ENCODE measurements at places on chromosomes 6 and 20.

- H3K27me3 ChIP-seq, result peaks cover 4% of the 10 kb centered on the region
- DNase-seq, result no peak
- no peaks in the 10 kb centered on the region for H3K4me1 ChIP-seq
- no peak overlapping the region for H3K4me3 ChIP-seq
- H3K27ac ChIP-seq, result no peak overlapping the region
Observed at GRCh38 chr20:47915495-47915894, 130.2 kb upstream of the SULF2 start.

- H3K4me3 ChIP-seq, result no peak overlapping the region
- H3K27me3 ChIP-seq, result no peaks in the 10 kb centered on the region
- H3K4me1 ChIP-seq, result peaks cover 6% of the 10 kb centered on the region
Observed at GRCh38 chr6:26120807-26121140, 33.5 kb downstream of the HFE start.

DNA sequence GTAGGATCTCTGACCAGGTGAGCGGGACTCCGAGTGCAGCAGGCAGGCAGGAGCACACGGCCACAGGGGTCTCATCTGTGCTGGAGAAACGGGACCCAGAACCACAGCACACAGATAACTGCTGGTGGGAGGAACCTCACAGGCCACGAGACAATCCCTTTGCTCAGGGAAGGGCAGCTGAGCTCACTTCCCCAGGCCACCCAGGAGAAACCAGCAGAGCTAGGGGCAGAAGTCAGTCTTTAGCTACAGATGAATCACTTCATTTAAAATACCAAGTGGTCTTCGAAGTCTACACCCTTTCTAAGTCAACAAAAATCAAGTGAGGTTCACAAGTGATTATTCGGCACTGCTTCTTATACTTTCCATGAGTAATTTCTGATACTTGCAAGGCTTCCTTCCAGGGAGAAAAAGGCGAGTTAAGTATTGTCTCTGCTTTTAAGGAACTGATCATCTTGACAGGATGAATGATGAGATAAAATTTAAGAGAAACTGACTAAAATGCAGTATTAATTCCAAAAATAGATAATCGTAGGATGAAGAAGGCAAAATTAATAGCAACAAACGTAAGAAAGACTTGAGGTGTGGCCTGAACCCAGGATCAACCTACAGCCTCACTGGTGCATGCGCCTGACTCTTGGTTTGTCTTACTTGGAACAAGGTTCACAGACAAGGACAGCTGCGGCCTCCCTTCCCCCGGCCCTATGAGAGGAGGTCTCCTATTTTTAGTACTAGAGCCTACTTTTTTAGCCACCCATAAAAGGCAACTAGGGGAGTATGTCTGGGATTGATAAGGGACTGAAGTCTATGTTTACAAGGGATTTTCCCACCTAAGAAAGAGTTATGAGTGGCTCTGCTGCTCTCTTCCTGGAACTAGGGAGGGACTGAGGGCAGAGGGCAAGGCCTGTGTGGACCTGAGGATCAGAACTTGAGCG lies 233.6 kb downstream of the TTLL2 start:
- no peak overlapping the region for H3K27ac ChIP-seq
- H3K27me3 ChIP-seq, result no peaks in the 10 kb centered on the region
- H3K36me3 ChIP-seq, result no peaks in the 10 kb centered on the region
- no peaks in the 10 kb centered on the region for H3K4me1 ChIP-seq

DNA sequence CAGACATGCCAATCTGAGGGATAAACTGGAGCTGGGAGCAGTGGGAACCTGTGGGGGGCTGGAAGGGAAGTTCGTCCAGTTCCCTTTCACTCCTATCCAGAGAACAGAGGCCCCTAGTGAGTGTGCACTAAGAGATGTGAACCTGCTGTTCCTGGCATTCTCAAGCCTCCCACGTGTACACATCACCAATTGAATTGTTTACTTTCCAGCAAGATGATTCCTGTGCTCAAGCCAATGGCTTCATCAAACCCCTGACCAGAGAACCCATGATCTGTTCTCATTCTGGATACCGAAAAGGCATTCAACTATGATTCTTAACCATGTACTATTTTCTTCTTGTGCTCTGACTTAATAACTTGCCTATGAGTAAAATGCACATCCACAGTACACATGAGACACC lies 10.2 kb upstream of the SLC22A3 start:
- H3K4me1 ChIP-seq, result no peaks in the 10 kb centered on the region
- no peaks in the 10 kb centered on the region for H3K36me3 ChIP-seq
- no peaks in the 10 kb centered on the region for H3K27me3 ChIP-seq
- H3K27ac ChIP-seq, result no peak overlapping the region
- H3K4me3 ChIP-seq, result no peak overlapping the region

DNA sequence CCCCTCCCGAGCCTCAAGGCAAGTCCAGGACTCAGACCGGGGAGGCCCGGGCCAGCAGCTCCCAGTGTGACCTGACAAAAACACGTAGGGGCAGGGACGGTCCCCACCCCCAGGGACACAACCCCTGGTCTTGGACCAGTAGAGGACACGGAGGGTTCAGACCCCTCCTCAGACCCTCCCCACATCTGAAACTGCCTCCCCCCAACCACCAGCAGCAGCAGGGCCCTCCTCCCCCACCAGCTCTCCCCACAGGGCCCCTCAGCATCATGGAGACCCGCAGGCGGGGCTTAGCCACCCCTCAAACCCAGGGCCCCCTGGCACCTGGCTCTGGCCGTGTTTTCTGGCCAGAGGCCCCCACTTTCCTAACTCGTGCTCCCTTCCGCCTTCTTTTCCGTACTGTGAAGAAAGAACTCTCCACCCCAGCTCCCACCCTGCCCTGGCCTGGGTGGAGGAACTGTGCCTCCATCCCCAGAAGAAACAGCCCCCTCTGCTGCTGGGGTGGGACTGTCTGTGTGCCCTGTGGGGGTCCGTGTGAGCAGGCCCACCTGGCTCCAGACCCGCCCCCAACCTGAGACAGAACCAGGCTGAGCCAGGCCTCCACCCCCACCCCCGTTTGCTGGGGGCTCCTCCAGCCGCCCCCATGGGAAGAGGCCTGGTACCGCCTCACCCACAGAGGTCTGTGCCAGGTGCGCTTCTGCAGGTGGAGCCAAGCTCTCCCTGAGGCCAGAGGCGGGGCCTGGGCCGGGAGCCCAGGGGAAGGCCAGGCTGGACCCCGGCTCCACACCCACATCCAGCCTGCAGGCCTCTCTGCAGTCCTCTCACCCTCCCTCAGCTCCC lies 39.0 kb upstream of the MDFI start:
- DNase-seq, result no peak
- H3K27ac ChIP-seq, result no peak overlapping the region

DNA sequence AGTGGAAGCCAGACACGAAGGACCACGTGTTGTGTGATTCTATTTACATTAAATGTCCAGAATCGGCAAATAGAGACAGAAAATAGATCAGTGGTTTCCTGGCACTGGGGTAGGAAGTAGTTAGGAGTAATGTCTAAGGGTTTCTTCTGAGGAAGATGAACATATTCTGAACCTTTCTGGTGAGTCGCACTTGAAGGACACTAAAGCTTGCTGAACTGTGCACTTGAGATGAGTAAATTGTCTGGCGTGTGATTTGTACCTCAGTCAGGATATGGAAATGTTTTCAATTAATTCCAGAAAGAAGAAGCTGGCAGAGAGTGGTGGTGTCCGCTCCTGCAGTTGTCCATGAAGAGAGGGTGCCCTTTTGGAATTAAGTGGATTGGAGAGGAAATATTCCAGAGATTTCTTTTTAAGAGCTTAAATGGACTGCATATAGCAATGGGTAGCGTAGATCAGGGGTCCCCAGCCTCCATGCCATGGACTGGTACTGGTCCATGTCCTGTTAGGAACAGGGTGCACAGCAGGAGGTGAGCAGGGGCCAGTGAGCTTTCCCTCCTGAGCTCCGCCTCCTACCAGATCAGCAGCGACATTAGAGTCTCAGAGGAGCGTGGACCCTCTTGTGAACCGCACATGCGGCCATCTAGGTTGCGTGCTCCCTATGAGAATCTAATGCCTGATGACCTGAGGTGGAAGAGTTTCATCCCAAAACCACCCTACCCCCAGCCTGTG lies 12.4 kb upstream of the KIF25 start:
- no peaks in the 10 kb centered on the region for H3K4me1 ChIP-seq
- no peak overlapping the region for H3K4me3 ChIP-seq
- no peaks in the 10 kb centered on the region for H3K27me3 ChIP-seq
- no peaks in the 10 kb centered on the region for H3K36me3 ChIP-seq

- H3K27me3 ChIP-seq, result no peaks in the 10 kb centered on the region
- H3K4me1 ChIP-seq, result no peaks in the 10 kb centered on the region
- DNase-seq, result no peak
- H3K36me3 ChIP-seq, result no peaks in the 10 kb centered on the region
Observed at GRCh38 chr20:4102381-4102780, 87.0 kb upstream of the RNF24 start.

GRCh38 chr20:10402938-10403608 lies 30.9 kb downstream of the MKKS start:
- no peaks in the 10 kb centered on the region for H3K4me1 ChIP-seq
- H3K36me3 ChIP-seq, result no peaks in the 10 kb centered on the region
- H3K27me3 ChIP-seq, result no peaks in the 10 kb centered on the region
- no peak overlapping the region for H3K4me3 ChIP-seq
